ENCODE measurements at places on chromosomes 1 and 21. TPM values are rescaled to one million over a fixed set of nuclear protein-coding genes. Genes with fewer than 3 reads are reported as not detected.

Gene PLEKHN1
- 34.4 TPM for total RNA-seq

Gene MIB2
- total RNA-seq = 112 TPM

Gene OR2T3
- total RNA-seq = not detected

Gene AMIGO1
- 5.0 TPM for total RNA-seq

Gene SLAMF6
- not detected for total RNA-seq

Gene CHI3L1
- 0.13 TPM for total RNA-seq
